ENCODE measurements at places on chromosomes 11 and 22. TPM values are rescaled to one million over a fixed set of nuclear protein-coding genes. Genes with fewer than 3 reads are reported as not detected.

Gene TPH1
- 0.09 TPM for total RNA-seq

Gene KRTAP5-2
- not detected for total RNA-seq

Gene BEST1
- total RNA-seq, result 7.3 TPM

Gene ISX
- total RNA-seq, result not detected

Gene PIK3IP1
- total RNA-seq, result 32.2 TPM

Gene NTM
- total RNA-seq, result 15.4 TPM

Gene IFITM1
- 49.6 TPM for total RNA-seq

Gene GPR152
- not detected for total RNA-seq

Gene OR52E4
- not detected for total RNA-seq

Gene SYT9
- not detected for total RNA-seq

Gene MICAL2
- 78.8 TPM for total RNA-seq

Gene KRTAP5-9
- not detected for total RNA-seq

Gene STX5
- 49.9 TPM for total RNA-seq

Gene SCGB1D2
- not detected for total RNA-seq

Gene NRIP3
- 8.0 TPM for total RNA-seq

Gene PRR5L
- 6.3 TPM for total RNA-seq

Gene BATF2
- 0.37 TPM for total RNA-seq

Data from smooth muscle cell of bladder (primary cell).